ENCODE measurements at places on chromosomes 16 and 17.

- DNase-seq: no peak
Measured at GRCh38 chr17:28177351-28177750, 134.9 kb downstream of the NLK start.

- DNase-seq: no peak
Measured at GRCh38 chr16:88010343-88010967, 59.2 kb downstream of the BANP start.

DNA sequence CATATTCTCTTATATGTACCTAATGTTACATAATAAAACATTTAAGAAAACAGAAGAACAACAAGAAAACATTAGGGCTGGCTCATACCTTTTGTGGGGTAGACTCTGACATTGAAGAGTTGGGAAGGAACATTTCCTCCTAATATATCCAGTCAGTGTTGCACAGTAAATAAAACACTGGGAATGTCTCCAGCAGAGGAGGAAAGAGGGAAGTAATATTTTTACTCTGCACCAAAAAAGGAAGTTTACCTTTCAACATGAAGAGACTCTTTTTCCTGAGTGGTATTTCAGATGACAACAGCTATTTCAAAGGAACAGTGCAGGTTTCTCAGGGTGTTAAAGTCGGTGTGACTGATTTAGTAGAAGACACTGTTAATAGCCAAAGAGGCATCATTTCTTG, 31.9 kb downstream of the EPN2 start:
- DNase-seq: no peak

- no peak for DNase-seq
Measured at GRCh38 chr16:25751230-25751835, 59.6 kb downstream of the HS3ST4 start.

DNA sequence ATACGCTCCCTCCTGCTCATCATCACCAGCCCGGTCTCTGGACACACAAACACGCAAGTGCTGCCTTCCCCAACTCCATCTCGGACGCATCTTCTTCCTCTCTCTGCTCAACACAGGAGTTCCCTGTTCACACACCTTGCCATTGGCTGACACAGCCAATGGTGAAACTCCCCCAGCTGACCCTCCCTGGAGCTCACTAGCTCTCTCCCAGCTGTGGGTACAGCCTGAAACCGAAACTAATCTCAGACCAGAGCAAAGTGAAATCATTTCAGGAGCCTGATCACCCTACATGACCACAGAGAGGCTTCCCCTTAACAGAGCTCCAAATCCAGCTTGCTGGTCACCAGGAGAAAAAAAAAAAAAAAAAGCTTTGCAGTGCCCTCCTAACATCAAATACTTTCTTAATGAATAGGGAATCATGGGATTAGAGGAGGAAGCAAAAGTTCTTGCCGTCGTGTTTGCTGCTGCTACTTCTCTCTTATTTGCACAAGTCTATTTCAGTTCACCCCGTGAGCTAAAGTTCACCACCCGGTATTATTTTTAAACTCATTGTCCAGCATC, 8.3 kb downstream of the CUEDC1 start:
- DNase-seq: no peak

GRCh38 chr16:35207059-35207999, 1747.9 kb downstream of the TP53TG3F start:
- DNase-seq: no peak

GRCh38 chr17:12998461-12998860, 19.4 kb downstream of the ELAC2 start:
- DNase-seq: no peak

- DNase-seq: no peak
Measured at GRCh38 chr16:82157836-82158235, 12.2 kb downstream of the MPHOSPH6 start.

GRCh38 chr17:60314423-60314822, 77.5 kb downstream of the USP32 start:
- DNase-seq: no peak

DNA sequence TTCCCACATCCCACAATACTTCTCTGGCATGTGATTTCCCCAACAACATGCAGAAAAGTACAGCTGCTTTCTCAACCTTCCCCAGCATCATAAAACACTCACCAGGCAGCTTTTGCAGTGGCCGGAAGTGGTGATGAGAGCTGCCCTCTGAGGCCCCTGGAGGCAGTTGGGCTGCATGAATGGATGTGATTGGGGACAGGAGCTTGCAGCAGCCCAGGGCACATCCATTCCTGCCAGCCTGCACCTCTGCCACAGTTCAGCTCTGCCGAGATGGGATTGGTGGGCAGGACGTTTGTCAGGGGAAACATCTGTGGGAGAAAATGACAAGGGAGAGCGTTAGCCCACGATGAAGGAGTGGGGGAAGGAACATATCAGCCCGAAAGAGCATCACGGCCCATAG, 19.8 kb downstream of the NUBP1 start:
- DNase-seq: no peak

- DNase-seq: no peak
Measured at GRCh38 chr16:89656435-89657121, 930 bp downstream of the CHMP1A start.

- DNase-seq: no peak
Measured at GRCh38 chr17:17107891-17108431, 65.7 kb downstream of the MPRIP start.

DNA sequence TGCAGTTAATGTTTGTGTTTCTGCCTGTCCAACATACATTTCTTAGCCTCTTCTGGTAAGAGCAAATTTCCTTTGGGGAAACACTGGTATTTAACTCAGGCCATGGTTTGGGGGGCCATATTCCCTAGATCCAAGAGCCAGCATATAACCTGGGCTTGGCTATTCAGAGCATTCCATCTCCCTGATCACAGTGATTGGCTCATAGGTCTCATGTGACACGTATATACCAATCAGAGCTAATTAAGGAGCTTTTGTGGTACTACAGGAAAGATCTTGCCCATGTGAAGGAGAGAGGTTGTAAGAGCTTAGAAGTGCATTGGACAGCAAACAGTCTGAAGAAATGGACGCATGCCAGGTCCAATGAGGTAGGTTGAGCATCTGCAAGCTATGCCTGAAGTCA, 33.4 kb upstream of the GPR139 start:
- DNase-seq: no peak

DNA sequence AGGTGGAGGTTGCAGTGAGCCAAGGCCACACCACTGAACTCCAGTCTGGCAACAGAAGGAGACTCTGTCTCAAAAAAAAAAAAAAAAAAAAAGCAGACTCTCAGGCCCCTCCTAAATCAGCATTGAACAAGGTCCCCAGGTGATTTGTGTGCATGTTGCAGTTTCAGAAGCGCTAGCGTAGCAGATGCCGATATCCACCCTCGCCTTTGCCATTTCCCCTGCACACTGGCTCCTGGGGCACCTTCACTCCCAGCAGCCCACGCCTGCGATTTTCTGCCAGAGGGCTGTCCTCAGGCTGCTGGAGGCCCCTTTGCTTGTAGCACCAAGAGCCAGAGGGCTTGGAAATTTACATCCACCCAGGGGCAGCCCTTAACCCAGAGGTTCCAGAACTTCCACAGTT, 95.6 kb downstream of the WSCD1 start:
- no peak for DNase-seq

- DNase-seq: no peak
Measured at GRCh38 chr17:13491916-13492736, 109.6 kb downstream of the HS3ST3A1 start.

- DNase-seq: no peak
Measured at GRCh38 chr16:13402601-13403000, 501.2 kb downstream of the SHISA9 start.

GRCh38 chr16:88195269-88195705, 187.5 kb upstream of the ZNF469 start:
- no peak for DNase-seq

GRCh38 chr16:79170555-79171246, 429.8 kb downstream of the MAF start:
- DNase-seq: no peak

- no peak for DNase-seq
Measured at GRCh38 chr16:4410335-4411075, 5.9 kb downstream of the CORO7 start.

DNA sequence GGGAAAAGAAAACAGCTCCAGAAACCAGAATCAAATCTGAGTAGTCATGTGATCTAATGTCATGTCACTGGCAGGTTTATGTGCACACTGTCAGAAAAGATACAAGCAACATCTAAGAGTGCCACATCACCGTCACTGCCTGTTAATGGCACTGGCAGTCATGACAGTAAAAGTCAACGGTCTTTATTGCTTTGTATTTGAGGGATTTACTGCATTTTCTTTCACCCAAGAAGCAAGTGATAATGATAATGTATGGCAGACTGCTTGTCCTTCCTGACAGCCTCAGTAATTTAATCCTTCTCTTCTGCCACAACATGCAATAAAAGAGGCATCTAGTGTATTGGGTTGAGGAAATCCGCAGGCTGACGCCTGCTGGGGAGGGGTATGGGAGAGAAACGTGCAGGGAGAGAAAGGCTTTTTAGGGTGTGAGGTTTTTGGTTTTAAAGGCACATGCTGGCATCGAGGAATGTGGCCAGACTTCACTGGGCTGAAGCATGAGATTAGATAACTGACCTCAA, 92.4 kb downstream of the RPGRIP1L start:
- DNase-seq: no peak

DNA sequence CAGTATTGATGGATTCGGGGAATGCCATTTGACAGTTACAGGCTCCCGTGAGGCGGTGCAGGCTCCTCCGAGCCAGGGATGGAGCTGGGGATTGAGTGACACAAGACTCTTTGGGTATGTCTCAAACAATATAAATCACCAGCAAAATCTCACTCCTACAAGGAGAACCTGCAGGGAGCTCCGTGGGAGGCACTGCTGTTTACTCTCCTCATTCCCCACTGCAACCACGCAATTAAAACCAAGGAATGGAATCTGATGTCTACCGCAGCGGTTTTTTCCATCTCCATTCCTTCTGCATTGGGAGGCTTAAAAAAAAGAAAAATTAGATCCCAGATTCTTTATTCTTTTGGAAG, 157.9 kb downstream of the WWOX start:
- no peak for DNase-seq

DNA sequence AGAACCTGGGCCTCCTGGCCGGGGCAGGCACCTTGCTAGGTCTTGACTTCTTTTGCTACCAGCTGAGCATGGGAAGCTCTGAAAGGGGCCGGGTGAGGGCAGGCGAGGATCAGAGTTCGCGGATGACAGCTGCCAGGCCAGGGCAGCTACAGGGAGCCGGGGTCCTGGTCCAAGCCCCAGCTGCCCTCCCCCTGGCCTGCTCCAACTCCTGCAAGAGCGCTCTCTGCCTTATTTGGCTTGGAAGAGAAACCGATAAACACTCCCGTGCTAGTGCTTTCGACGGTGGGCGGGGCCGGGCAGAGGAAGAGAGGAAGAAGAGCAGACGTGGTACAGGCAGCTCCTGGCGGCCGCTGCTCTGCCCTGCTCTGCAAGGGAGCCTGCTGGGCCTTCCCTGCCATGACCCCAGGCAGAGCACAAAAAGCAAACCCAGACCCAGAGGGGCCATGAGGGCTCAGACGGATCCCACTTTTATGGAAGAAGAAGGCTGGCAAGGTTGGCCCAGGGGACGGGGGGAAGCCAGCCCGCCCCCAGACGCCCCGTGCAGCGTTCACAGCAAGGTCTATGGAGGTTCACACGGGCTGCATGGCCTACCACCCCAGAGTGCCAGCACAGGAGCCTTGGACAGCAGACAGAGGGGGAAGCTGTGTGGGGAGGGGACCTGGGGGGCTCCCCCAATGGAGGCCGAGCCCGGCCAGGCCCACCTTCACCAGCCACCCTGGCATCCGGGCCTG, 25.6 kb downstream of the PIEZO1 start:
- peak; percentile 41 for DNase-seq

DNA sequence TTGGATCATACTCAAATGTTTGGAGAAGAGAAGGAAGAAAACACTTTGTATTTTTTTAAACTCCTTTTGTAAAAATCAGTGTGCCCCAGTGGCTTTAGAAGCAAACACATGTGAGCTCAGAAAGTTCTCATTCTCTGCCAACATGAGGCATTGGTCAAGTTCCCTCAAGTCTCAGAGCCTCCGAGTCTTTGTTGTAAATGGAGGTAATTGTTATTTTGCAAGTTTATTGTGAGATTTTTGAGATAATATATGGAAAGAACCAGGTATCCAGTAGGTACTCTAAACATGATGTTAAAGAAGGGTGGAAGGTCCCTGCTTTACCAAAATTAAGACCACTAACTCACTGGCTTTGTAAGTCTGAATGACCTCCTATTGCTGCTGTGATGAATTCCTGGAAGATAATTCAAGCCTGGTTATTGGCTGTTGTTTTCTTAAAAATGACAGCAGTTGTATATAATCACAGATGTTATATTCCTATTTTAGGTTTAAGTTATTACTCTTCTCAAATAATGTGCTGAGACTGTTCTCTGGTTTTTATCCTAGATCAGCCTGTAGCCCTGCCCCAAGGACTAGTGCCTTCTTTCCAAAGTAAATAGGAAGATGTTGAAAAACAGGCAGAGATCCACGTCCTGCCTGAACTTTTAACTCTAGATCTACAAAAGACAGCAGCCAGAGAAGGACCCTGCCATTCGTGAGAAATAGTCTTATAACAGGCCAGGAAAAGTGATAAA, 2.4 kb downstream of the HLF start:
- DNase-seq: no peak

DNA sequence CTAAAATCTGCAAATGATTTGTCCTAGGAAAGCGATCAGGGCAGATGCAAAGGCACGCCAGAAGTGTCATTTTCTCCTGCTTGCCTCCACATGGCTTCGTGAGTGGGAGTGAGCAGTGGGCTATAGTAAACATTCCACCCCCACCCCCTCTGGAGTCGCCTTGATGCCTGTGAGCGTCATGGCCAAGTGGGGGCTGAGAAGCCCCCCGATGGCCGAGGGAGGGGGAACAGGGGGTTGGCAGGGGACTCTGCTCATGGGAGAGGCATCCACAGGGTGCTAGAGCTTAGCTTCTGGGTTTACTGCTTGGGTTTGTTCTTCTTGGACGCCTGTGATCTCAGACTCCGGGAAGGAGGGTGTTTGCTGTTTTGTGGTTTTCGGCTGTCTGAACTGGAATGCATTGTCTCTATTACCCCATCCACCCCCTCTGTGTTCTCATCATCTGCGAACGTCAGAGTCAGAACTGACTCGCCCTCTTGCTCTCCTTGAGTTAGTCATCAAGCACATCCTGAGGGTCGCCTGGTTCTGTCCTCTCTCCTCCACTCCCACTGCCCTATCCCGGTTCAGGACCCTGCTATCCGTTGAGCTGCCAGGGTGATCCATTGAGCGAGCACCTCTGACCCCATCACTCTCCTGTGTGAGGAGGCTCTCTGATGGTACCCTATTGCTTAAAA, 15.4 kb downstream of the TNS4 start:
- no peak for DNase-seq

GRCh38 chr16:7397901-7398300, 65.3 kb downstream of the RBFOX1 start:
- no peak for DNase-seq

GRCh38 chr16:53045341-53046220, 7.1 kb downstream of the CHD9NB start:
- no peak for DNase-seq

- DNase-seq: no peak
Measured at GRCh38 chr16:81214745-81215166, 23.7 kb upstream of the BCO1 start.

- no peak for DNase-seq
Measured at GRCh38 chr17:81901167-81902022, 643 bp upstream of the NPB start.

- DNase-seq: no peak
Measured at GRCh38 chr16:66658143-66658859, 38.2 kb downstream of the CMTM4 start.
